NCI-H2029 treated with DMSO at 0.1 percent for 48 hours (cell line): ENCODE measurements at places on chromosomes 12 and 14.
A peak's percentile ranks its signal among the peaks of the same experiment; 100 is the strongest.

- DNase-seq = no peak
Measured at GRCh38 chr14:102931580-102932285, 9.3 kb downstream of the AMN start.

DNA sequence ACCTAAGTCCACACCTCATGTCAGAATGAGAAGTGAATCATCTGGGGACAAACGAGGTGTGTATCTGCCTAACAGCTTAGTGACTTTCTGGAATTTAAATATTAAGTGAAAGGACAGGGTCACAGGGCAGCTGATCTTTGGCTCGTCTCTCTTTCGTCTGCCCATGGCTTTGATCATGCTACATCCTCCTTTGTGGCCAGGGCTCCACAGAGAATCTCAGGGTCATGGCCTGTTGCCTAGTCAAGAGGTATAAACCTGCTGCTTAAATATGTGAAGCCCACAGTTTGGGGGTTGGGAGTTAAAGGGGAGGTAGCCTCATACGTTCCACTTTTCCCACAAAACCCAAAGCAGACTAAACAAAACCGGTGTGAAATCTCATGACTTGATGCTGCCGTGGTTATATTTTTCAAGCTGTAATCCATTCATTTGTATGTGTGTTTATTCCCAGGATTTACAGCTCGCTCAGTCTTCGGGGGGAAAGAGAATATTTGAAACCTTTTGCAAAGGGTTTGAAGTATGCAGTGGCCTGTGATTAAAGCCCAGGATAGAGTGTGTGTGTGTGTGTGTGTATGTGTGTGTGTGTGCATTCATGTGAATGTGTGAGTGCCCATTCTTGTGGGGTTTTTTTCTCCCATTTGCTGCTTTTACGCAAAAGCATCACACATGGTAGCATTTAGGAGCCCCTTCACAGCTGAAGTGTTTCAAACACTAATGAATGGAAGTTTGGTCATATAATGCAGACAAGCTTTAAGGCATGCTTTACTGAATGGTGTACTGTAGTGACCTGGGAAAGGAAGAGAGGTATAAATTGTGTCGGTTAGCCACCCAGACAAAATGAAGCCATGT, 137.1 kb downstream of the HMGA2 start:
- DNase-seq = no peak

DNA sequence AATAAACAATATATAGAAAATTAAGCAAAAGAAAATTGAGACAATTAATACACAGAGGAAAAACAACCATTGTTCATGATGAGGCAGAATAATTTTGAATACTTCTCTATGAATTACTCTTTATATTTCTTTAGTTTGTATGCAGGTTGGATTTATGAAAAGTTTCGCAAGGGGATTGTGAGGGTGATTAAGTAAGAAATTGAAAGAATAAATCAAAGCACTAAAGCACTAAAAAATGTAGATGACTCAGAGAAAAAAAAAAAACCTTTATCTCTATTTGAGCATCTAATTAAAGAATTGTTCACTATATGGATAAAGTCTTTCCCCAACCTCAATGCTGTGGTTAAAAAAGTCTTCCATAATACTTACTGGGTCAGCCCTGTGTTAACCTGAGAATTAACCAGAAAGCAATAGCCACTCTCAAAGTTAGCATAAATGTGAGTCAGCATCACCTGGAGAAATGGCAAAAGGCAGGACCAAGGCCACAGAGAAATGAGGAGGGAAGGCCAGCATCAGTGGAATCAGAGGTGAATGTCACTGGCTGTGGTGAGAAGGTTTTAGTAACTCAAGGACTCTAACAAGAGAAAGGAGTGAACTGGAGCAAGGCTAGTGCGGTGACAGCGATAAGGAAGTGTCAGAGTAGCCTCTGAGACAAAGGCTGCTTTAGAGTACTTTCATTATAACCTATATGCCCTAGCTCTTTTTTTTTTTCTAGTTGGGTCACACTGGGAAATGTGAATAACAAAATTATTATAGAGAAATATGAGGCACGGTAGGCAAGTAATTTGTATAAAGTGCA, 310.4 kb downstream of the KCNC2 start:
- DNase-seq = no peak

DNA sequence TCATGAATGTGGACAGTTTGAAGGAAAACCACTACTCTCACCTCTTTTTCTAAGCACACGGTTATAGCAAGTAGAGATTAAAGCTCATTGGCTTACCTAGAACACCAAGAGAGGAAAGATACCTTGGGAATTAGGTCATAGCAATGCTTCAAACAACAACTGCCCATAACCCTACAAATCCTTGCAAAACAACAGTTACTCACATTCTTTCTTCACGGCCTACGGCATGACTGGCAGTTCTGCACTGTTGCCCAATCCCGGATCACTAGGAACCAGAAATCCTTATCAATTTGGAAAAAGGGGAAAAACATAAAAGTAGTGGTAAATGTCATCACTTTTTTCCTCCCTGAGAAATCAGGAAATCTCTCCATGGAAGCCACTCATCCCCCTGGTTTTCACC, 9.6 kb upstream of the ISM2 start:
- no peak for DNase-seq

DNA sequence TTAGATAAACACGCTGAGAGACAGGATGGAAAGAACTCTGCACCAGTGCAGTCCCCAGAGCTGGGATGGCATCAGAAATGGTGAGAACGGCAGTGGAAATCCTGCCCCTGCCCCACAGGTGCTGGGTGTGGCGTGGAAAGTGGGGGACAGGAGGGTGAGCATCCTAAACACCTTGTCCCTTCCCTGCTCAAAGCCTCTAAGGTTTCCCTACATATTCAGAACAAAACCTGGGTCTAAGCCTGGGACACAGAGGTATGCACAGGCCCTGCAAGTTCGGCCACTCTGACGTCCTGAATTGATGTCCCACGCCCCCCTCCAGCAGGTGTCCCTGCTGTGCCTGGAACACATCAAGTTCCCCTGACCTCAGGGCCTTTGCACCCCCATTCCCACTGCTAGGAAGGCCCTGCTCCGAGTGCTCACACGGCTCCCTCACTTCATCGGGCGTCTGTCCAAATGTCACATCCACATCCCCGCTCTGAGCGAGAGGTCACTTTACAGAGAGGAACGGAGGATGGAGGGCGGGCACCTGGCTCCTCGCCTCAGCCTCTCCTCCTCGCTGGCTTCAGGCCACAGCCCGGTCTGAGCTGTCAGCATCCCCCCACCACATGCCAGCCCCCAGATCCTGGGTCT, 38.5 kb upstream of the SFSWAP start:
- no peak for DNase-seq

GRCh38 chr12:1632702-1633101, 3.7 kb downstream of the WNT5B start:
- DNase-seq = no peak

- DNase-seq = no peak
Measured at GRCh38 chr12:79676579-79676978, 14.2 kb downstream of the PAWR start.

DNA sequence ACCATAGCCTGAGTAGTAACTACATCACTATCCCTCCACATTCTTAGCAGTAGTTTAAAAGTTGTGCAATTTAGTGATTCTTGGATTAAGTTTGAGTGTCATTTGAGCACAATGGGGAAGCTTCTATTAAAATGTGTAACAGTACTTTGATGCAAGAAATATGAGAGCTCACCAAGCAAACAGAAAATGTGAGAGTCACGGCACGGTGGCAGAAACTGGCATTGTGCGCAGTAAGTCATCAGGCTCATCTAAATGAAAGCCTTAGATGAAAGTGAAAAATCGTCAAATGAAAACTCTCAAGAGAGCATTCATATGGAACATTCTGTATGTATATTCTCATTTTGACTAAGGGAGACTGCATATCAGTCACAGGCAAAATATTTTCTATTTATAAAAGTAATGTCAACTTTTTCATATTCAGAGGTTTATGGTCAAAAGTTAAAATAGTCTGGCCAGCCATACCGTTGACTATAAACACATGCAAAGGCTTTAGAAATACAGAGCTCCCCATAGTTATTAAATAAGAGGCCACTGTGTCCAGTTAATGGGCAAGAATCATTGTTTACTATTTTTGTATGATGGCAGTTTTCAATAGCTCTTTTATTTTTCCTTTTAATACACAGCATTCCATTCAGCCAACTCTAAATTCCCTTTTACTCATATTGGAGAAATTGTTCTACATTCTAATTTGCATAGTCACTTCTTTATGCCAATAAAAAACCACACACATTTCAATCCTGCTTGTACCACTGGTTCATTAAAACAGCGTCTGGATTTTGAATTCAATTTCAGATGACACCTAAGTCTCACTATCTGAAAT, 167.9 kb downstream of the PRKD1 start:
- no peak for DNase-seq

DNA sequence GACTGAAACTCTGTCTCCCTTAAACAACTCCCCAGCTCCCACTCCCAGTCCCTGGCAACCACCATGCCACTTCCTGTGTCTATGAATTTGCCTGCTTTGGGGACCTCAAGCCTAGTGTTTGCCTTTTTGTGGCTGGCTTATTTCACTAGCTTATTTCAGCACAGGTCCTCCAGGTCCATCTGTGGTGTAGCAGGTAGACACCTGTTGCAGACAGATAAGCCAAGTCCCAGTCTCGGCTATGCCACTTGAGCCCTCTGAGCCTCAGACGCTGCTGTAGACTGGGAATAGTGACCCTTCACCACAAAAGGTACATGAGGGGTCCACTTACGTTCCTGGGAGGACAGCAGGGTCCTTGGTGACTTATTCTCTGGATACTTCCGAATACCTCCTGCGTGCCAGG, 24.4 kb upstream of the KLC1 start:
- DNase-seq = no peak

DNA sequence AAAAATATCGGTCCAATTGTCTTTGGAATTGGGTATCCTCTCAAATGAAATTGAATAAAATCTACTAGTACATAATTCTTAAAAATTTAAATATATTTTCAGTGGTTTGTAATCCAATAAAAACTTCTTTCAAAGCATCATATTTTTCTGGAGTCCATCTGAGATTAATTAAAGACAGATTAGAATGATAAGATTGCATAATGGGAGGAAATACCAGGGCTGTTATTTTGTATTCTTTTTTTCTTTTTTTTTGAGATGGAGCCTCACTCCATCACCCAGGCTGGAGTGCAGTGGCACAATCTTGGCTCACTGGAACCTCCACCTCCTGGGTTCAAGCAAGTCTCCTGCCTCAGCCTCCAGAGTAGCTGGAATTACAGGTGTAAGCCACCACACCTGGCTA, 103.8 kb downstream of the TMTC3 start:
- no peak for DNase-seq

DNA sequence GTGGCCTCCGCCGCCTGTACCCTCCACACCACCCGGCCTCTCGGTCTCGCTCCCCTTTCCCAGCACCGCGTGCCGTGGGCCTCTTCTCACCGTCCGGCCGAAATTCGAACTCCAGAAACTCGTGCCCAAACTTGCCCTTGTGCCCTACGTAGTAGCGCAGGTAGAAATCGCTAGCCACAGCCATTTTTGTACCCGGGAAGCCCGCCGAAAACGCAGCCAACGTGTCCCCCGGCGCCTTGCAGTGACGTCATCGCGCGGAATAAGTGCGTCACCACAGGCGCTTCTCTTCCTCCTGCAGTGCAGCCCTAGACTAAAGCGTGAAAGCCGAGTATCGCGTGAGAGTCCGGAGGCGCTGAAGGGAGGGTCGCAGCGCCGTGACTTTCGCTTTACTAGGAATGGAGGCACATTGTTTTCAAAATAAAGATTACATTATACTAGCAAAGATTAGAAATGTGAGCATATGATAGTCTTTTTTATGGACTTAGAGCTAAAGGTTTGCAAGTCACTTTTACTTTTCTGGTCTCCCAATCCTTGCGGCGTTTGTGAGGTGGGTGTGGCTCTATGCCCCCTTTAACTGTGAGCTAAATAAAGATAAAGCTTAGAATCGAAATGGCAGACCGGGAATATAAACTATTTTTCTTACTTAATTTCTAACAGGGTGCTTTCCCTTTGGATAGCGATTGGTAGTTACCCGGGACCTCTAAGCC, at the start of gene MAGOHB:
Gene MAGOHB (minus strand): TSS at position 261 of the 707 bp plus-strand sequence. CDS start 77 bp downstream, at position 184.
- peak; percentile 82 for DNase-seq

DNA sequence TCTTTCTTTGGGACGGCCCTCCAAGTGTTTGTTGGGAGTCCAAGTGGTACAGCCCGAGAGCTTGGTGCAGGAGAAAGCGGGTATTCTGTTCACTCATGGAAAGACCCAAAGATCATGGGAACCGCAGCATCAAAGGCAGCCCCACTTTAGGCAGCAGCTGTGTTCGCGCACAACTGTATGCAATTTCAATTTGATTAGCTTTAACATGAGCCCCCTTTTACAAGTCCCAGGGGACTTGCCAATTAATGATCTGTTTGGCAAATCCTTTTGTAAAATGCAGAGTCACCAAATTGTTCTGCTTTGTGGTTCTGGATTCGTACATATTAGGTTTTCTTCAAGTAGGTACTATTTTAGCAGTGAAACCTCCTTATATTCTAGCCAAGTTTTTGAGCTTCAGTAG, 217.7 kb downstream of the AACS start:
- DNase-seq = no peak

DNA sequence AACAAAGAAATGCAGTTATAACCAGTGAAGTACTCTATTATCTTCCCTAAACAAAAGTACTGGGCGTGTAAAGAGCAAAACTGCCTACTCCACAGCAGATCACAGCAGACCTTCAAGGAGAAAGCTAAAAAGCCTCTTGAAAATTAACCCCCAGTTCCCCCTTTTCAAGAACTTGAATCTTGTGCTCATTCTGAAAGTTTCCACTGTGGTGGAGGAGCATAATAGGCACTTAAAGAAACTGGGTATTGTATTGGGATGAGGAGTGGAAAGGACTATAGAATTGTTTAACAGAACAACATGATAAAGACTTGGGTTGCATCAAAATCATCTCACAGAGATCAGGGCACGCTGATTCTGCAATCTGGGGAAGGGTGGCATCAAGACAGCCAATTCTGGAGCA, 51.1 kb downstream of the SLC25A47 start:
- no peak for DNase-seq

DNA sequence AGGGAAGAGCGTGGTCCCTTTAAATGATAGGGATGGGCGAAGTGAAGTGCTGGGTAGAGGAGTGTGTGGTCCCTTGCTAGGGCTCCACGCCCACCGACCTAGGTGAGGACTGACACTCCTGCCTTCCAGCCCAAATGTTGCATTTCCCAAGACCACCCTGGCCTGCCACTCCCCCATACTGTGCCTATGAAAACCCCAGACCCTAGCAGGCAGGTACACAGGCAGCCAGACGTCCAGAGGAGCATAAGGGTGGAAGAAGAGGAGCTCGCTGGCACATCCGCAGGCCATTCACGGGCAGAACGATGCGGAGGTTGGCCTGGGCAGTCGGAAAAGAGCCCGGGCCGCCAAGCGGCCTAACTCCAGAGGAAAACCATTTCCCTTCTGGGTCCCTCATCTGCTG, 817 bp upstream of the IPO8 start:
- DNase-seq = no peak
